Non-pigmented ciliary epithelial cell (primary cell): ENCODE measurements at places on chromosomes 12 and 14.

GRCh38 chr12:13148485-13148847 lies 45.0 kb upstream of the GSG1 start:
- no peak for DNase-seq

DNA sequence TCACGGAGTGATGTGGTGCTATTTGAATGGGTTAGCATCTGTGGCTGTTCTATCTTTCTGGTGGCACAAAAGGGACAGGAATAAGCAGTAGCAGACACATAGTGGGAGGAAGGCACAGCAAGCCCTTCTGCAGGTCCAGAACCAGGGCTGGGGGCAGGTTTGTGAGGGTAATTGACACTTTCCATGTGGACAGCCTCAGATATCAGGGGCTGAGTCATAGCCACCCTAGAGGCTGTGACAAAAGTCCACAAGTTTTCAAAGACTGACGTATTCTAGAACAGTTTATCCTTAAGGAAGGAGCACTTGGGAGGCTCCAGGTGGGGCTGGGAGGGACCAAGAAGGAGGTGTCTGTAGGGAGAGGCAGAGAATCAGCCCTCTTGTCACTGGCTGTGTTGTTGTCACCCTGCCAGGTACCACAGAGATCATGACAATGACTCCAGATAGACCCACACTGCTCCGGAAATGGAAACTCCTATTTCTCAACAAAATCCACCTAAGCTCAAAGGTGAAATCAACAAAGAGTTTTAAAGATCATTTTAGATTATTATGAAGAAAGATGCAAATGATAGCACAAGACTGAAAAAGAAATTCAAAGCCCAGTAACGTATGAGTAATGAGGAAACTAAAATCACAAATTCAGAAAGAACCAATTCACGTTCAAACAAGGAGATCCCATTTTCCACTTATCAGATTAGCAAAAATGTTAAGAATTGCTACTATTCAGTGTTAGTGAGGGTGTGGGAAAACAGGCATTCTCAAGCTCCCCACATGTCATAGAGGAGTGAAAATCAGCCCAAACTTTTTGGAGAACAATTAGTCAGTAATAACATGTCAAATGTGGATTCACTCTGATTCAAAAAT lies 48.3 kb downstream of the NFKBIA start:
- peak; percentile 35 for DNase-seq

DNA sequence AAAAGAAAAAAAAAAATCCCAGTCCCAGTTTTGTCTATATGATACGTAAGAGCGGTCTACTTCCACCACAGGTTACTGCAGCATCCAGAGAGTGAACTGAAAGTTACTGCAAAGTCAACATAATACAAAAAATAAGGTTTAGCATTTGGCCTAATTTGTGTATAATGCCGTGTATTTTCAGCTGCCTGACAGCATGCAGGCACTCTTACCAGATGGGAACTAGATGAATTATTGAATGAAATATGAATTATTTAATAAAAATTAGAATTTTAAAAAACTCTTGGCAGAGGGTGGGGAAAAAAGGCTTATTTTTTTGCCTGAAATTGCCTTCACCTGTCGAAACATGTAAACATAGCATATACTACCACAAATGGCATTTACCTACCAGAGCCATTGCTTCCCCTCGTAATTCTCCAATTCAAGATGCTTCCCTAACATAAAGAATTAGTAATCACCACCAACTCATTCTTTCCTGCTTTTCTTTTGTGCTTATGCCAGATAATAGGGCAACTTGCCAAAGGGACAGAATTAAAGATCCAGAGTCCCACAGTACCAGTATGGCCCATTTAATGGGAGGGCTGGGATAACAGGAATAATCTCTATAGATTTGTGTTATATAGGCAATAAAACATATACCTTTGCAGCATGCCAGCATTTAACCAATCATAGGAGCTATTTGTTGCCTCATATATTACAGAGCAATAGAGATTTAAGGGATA lies 31.1 kb downstream of the ATF7 start:
- no peak for DNase-seq

- no peak for DNase-seq
Measured at GRCh38 chr14:74407021-74407800, 18.8 kb downstream of the SYNDIG1L start.

- no peak for DNase-seq
Measured at GRCh38 chr12:47164724-47165439, 85.1 kb upstream of the AMIGO2 start.

- DNase-seq: no peak
Measured at GRCh38 chr14:94213741-94214140, 39.6 kb downstream of the PPP4R4 start.

DNA sequence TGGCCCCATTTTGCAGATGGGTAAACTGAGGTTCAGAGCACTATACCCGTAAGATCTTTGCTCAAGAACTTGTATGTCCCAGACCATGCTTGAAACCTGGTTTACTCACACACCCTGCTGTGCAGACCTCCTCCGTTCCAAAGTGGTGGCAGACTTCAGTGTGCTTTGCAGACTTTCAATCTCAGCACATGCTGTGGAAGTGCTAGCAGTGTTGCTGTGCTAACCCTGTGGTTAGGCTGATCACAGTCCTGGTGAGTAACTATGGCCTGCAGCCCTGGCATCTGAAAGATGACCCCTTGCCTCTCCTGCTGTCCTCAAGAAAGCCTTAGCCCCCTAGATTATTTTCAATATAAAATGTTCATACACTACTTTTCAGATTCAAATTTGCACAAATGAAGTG lies 450.6 kb downstream of the DPF3 start:
- no peak for DNase-seq

DNA sequence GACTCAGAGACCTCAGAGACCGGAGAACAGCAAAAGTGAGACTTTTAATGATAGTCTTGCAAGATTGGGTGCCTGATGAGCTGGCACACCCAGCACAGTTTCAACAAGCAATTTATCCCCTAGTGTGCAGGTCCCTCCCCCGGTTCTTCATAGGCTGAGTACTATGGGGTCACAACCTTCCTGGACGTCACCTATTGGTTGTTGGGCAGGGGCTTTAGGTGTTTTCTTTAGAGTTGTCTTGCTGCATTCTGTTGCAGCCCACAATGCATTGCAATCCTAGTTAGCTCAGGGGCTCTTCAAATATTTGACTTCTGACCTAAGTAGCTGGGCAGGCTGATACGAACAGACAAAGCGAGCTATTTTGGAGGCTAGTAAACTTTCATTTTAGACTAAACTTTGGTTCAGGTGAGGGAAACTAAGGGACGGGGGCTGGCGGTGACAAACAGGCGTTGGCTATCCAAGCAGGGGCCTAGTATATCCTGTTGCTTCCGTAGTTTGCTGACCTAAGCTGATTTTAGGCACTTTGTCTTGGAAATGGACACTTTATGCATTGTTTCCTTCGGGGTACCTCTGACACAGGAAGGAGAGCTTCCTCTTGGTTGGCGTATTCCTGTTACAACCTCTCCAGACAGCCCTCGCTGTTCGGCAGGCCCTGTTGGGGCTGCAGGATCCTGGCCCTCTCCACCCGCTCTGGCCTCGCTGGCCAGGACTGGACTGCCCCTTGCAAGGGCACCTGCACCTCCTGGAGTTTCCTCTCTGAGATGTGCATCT lies 14.1 kb downstream of the SIVA1 start:
- no peak for DNase-seq

DNA sequence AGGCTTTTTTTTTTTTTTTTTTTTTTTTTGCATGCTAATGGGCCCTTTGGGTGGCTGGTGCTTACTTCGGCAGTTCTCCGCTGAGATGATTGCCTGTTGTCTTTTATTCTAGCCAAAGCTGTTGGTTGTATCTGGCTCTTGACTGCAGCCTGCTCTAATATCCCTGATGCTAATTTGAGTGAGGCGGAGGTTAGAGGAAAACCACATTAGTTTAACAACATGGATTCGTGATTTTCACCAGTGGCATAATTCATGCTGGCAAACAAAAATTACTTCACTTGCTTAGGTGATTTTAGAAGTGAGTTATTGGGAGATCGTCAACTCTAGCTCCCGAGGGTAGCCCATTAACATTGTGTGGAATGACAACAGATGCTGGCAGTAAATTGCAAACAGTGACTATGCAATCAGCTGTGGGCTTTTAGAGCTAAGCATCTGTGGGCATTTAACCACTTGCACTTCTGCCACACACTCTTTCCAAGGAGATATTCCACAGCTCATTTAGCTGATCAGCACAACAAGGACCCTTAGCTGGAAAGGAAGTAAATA lies 97.6 kb upstream of the ZDHHC17 start:
- DNase-seq: no peak

DNA sequence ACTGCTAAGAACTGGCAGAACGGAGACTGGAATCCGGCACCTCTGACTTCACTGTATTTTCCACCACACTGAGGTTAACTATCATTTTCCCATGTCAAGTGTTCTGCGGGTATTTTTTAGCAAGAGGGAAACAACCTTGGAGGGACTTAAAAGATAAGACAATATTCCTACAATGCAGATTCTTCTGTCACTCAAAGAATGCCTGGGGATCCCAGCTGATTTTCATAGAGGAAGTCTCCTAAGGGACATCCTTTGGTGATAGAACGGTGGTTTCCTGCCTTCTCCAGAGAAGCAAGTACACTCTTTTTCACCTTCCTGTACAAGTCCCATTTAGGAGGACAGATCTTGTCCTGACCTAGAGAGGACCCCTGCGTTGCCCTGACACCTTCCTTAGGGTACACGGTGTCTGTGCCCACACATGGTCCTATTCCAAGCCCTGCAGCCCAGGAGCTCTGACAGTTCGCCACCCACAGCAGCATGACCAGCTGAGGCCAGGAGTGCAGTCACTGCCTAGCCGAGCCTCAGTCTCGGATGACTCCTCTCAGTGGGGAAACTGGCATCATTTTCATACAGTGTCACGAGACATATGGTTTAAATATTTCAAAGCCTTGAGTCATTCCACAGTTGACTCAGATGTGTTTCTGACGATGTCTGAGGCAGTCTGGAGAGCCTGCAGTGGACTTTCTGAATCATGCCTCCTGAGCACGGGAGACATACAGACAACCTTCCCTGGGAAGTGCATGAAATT lies 181.3 kb upstream of the FKBP4 start:
- peak; percentile 87 for DNase-seq

DNA sequence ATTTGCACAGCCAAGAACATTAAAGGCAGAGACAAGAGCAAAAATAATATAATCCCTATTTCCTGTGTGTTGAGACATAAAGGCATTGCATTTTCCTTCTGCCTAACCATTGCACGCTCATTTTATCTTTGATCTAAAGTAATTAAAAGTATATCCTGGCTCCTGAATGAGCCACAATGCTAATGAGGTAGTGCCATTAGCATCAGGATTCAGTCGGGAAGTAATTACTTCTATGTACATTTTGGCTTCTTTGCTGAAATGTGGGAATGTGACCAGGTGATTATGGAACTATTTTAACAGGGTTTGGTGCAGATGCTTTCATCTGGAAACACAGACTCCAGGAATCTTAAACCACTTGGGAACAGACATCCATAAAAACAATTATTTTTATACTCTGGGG lies 77.4 kb downstream of the TMTC1 start:
- DNase-seq: no peak

GRCh38 chr14:31389946-31390345 lies 30.4 kb downstream of the HEATR5A start:
- DNase-seq: no peak

- no peak for DNase-seq
Measured at GRCh38 chr12:95516757-95517156, 34.5 kb downstream of the USP44 start.

GRCh38 chr12:5510251-5510805 lies 78.4 kb downstream of the NTF3 start:
- DNase-seq: no peak

DNA sequence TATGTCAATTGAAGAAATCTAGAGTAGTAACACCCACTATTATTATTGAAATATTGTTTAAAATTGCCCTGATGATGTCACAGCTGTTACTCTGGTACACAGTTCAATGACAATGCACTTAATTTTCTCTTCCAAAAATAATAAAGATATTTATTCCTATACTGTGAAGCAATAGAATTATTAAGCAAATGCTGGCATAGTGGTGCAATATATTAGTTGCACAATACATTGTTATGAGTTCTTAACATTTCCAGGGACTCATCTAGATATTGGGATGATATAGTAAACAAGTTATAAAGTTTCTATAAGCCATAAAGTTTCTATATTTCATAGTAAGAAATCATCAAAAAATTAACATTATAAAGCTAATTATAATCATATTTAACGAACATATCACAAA lies 897.8 kb downstream of the LRFN5 start:
- DNase-seq: no peak

DNA sequence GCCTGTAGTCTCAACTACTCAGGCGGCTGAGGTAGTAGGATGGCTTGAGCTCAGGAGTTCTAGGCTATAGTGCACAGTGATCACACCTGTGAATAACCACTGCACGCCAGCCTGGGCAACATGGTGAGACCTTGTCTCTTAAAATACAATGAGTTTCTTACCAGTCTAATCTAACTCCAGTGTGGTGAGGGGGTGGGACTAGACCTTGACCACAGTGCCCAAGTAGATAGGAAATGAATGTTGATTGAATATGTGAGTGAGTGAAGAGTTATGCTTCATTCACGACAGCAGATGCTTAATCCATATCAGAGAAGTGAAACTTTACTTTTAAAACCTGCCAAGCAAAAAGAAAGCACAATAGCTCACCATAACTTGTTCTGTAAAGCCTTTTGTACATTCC lies 11.2 kb upstream of the AK7 start:
- DNase-seq: no peak

- DNase-seq: no peak
Measured at GRCh38 chr12:121893961-121894460, 5.4 kb downstream of the PSMD9 start.

DNA sequence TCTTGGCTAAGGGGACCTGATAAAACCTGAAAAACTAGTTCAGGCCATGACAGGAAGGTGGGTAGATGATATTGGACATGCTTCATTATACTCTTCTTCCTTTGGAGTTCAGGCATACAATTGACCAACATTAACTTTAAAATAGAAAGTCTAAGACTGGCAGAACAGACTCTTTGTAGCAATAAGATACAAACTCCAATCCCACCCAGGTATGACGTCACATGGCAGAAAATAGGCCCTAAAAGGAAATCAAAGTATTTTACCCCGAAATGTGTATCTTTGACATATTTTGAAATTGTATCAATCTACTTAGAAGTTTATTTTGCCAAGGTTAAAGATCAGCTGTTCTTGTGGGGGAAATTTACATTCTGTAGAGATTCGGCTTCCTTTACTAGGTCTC lies 198.1 kb upstream of the LRIG3 start:
- no peak for DNase-seq

- no peak for DNase-seq
Measured at GRCh38 chr12:103802586-103802886, 38.5 kb downstream of the NT5DC3 start.

DNA sequence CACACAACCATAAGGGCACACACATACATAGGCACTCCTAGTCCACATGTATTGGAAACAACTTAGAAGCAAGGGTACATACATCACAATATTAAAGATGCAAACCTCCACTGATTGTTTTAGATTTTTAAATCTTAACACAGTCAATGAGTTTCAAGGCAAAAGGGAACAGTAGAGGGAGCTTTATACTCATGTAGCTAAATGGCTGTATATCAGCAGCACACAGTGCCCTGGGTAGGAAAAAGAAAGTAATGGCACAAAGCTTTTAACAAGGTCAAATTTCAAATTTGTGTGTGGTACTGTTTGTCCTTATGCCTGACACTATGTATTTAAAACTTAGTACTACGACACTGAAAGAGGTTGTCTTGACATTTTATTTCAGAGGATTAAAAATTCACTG lies 262.0 kb downstream of the MED13L start:
- peak; percentile 41 for DNase-seq
